ENCODE measurements at places on chromosomes 7 and 10.

DNA sequence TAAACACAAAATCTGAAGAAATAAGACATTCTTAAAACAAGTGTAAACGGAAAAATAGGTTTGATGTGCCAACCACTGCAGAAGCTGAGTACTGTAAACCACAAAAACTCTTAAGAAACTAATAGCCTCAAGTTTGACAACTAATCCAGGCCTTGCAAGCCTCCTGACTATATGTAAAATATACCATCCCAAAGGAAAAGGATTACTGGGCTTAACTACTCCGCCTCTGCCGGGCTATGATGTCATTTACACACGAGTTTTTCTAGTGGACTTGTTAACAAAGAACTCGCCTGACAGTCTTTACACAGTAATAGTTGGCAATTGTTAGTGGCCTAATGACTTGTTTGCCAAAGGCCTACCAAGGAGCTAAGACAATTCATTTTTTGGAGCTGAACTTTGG is 2.1 kb downstream of the KIF5B start:
- no peak for DNase-seq

GRCh38 chr7:49787980-49788379 is 14.5 kb downstream of the VWC2 start:
- DNase-seq = no peak

- no peak for DNase-seq
Measured at GRCh38 chr7:43362652-43363034, 220.3 kb upstream of the STK17A start.

- no peak for DNase-seq
Measured at GRCh38 chr7:7647495-7648036, 7.0 kb downstream of the UMAD1 start.

DNA sequence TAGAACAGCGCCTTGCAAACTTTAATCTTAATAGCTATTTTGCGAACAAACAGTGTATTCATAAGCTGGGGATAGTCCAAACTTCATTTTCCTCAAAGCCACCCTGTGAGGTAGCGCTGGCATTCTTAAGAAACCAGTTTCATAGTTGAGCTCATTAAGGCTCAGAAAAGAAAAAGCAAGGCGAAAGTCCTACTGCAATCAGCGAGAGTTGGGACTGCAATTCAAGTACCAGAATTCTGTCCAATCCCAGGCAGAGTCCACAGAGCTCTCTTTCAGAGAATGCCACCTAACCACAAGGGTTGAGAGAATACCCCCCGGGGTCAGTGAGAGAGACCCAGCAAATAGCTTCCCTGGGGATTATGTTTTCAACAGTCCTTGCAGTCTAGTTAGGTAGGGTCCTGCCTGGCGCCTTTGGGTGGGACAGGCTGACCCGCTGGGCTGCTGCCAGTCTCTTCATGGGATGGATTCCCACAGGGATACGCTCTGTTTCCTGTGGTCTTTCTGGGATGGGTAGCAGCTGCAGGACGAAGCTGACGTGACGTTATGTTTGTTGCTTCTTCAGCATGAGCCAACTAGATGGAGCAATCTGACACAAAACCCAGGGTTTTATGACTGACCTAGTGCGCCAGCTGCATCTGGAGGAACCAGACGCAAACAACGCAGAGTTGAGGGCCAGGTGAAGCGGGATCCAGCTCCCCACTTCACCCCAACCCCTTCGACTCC is 16.0 kb downstream of the BMPER start:
- no peak for DNase-seq

- DNase-seq = no peak
Measured at GRCh38 chr7:120583899-120584586, 273.9 kb downstream of the TSPAN12 start.

DNA sequence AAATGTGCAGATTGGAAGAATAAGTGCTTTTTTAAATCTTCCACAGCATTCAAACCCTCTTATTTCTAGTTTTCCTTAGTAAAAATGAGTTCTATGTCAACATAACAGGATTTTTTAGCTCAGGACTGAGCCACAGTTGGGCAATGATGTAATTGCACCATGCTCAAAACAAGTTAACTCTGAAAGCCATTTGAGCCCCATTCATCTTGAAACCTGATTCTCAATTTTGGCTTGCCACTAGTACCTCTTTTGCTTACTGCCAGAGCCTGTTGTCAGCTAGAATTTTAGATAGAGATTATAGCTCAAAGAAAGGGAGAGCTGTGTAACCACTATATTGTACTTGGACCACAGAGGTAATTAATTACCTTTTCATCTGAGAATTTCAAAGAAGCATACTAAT is 1028.5 kb upstream of the PHF14 start:
- no peak for DNase-seq
